ENCODE measurements at places on chromosomes 3 and 15. TPM values are rescaled to one million over a fixed set of nuclear protein-coding genes. Genes with fewer than 3 reads are reported as not detected.

Gene CDHR4
- polyA plus RNA-seq = 0.96 TPM

Gene MASP1
- 3.5 TPM for polyA plus RNA-seq

Gene ARRDC4
- polyA plus RNA-seq = 3.5 TPM

Gene PSTPIP1
- polyA plus RNA-seq = 3.0 TPM

Gene MOBP
- polyA plus RNA-seq = 0.24 TPM

Gene GRK7
- not detected for polyA plus RNA-seq

Gene COL6A6
- 0.02 TPM for polyA plus RNA-seq

Gene CYP1A2
- not detected for polyA plus RNA-seq

Gene PLA1A
- not detected for polyA plus RNA-seq

Gene TEX55
- polyA plus RNA-seq = not detected

Gene NOP10
- 981 TPM for polyA plus RNA-seq

Gene ARL14
- polyA plus RNA-seq = not detected

Gene DALRD3
- 95.3 TPM for polyA plus RNA-seq

Gene IQCB1
- polyA plus RNA-seq = 10.7 TPM

Gene RPP25
- 17.4 TPM for polyA plus RNA-seq

Gene SNTN
- polyA plus RNA-seq = not detected

Gene SERPINI2
- not detected for polyA plus RNA-seq

Gene IL16
- polyA plus RNA-seq = 0.16 TPM

Gene MUC20
- polyA plus RNA-seq = 0.19 TPM

Gene ZNF860
- 1.9 TPM for polyA plus RNA-seq

Gene ISLR2
- polyA plus RNA-seq = 0.47 TPM

Gene RBM5
- polyA plus RNA-seq = 144 TPM

Gene AGBL1
- polyA plus RNA-seq = not detected

Gene CCDC191
- polyA plus RNA-seq = 0.65 TPM

Gene DISP2
- 0.45 TPM for polyA plus RNA-seq

Gene PRSS50
- 1.1 TPM for polyA plus RNA-seq
